ENCODE measurements at places on chromosomes 5 and 9.
A peak's percentile ranks its signal among the peaks of the same experiment; 100 is the strongest.

DNA sequence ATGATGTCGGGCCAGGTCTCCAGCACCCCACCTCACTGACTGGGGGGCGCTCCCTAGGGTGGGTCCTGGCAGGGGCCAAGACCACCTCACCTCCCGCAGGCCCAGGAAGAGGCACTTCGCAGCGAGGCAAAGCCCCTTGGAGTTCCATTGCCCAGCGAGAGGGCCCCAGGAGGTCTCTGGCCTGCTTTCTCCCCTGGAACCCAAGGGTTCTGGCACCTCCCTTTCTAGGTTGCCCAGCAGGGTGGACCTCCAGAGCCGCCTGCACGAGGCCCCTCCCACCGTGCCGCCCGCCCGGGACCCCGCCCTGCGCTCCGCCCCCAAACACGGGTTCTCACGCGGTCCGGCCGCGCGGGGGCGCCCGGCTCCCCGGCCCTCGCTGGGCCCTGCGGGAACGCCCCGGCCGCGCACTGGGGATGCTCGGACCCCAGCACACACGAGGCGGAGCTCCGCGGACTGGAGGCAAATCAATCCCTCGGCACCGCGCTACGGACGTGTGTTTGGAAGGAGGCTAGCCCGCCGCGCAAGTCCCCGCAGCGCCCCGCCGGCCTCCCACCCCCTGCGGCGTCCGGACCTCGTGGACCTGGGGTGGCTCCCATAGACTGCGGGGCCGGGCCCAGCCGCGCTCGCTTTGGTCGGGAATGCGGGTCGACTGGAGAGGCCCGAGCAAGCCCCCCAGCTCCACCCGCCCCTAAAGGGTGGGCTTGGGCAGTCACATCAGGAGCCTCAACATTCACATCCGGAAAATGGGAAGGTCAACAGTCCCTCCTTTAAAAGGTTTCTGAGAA is 99.5 kb upstream of the LMX1B start:
- peak; percentile 39 for DNase-seq

- DNase-seq, result no peak
Observed at GRCh38 chr9:19598722-19599121, 189.9 kb downstream of the ACER2 start.

DNA sequence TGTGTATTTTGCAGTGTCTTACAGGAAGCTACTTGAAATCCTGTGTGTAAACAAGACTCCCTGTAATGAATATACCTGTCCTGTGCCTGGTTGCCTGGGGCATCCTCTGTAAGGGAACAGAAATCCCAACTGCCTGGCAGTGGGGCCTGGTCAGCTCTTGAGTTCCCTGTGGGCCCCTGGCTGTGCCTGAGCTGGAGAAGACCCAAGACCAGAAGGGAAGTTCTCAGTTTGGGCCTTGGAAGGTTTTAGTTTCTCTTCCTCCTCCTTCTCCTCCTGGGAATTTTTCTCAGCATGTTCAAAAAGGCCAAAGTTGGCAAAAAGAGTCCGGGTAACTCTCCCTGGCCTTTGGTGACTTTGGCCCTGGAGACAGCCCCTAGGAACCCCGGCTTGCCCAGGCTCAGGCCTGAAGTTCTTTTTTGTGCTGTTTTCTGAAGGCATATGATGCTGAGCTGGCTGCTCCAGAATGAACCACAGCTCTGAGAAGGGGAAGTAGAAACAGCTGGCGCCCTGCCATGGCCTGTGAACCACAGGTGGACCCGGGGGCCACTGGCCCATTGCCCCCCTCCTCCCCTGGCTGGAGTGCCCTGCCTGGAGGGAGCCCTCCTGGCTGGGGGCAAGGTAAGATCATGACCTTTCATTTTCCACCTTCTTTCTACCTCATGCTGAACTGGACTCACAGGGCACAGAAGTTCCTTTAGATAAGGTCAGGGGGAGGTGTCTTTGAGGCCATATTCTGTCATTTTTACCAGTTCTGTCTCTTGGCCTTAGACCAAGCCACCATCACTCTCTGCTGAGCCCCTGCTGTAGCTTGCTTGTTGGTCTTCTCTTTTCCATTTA is 5.8 kb downstream of the TMEM268 start:
- DNase-seq, result no peak

DNA sequence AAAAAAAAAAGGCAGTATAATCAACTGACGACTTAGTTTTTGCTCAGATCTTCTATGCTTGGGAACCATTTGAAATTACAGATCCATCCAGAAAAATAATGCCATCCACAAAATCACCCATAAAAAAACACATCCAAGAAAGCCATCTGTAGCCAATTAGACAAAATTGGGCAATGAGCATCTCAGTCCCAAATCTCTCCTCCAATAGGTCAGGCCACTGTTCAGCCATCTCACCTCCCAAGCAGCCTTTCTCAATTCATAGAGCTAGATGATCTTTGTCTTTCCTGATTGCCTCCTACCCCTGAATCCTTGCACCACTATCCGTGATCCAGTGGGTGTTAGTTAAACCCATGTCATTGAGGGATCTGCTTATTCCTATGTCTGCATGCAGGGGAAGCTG is 139.6 kb downstream of the SCAMP1 start:
- no peak for DNase-seq

DNA sequence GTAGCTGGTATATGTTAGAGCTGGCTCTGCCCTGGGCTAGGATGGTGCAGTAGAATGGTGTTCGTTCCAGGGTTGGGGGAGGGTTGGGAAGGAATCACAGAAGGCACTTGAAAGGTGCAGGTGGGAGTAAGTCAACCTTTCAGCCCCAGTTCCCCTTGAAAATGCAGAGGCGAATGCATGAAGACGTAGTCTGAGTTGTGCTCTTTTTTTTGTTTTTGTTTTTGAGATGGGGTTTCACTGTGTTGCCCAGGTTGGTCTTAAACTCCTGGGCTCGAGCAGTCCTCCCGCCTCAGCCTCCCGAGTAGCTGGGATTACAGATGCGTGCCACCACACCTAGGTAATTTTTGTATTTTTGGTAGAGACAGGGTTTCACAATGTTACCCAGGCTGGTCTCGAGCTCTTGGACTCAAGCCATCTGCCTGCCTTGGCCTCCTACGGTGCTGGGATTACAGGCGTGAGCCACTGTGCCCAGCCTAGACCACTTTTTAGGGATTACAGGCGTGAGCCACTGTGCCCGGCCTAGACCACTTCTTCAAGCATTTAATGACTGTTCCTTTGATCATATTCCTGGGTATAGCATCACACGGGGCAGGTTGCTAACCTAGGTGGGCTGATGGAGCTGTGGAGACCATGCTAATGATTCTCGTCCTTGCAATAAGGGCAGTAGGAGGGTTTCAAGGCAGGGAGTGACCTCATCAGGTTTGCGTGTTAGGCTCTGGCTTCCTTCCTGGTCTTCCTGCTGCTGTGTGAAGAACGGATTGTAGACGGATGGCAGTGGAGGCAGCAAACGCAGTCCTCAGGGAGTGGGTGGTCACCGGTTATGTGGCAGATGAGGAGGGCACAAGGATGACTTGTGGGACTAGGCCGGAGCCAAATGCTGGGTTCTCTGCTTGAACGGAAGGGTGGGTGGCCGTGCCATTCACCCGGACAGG is 13.7 kb downstream of the EHMT1 start:
- DNase-seq, result no peak

DNA sequence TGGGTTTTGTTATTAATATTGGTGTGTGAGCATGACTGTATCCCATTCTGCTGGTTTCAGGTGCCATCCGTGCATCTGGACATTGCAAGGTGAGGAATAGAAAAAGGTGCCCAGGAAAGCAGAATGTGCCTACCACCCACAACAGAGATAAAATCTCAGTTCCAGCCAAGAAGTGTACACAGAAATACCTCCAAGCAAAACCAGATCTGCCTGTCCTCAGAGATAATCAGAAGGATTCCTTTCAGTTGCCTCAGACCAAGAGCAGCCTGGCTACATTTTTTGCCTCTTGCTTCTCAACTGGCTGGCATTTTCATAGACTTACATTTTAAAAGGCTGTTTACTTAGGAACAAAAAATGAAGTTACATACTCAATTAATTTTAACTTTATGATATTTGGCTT is 12.1 kb upstream of the ABLIM3 start:
- no peak for DNase-seq

- DNase-seq, result no peak
Observed at GRCh38 chr9:33177086-33177485, 9.9 kb upstream of the B4GALT1 start.

GRCh38 chr5:14443671-14444093 is 137.9 kb upstream of the OTULINL start:
- no peak for DNase-seq

DNA sequence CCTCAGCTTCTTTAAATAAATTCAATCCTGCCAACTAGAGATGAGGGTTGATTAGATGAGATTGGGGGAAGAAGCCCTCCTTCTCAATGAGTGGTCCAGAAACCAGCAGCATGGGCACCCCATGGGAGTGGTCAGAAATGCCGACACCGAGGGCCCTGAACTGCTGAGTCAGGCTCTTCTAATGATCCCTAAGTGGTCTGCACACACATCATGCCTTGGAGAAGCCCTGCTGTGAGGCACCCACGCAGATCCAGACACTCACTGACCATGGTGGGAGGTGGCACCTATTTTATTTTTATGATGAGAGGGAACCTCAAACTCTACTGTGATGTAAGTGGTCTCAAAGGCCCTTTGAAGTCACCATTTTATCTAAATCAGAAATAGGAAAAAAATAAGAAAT is 72.3 kb upstream of the BOD1 start:
- no peak for DNase-seq

GRCh38 chr9:76127637-76128036 is 237.2 kb downstream of the PCSK5 start:
- no peak for DNase-seq

DNA sequence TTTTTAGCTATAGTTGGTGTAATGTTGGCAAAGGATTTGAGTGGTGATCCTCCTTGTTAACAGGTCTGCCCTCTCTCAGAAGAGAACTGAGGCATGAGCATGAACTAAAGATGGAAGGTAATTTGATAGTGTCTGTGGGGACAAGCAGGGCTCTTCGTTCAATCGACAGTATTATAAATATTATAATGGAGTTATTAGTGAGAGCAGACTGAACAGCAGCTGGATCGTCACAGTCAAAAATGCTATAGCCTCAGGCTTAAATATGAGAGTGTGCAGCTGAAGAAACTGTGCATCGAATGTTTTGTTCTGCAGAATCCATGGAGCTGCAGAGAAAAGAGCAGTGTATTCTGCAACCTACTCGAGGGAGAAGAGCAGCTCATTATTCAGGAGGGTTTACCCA is 757.3 kb downstream of the DNAH5 start:
- no peak for DNase-seq

Data from activated T-helper 1 cell treated with Interleukin-2 at 50 U/mL for 16 hours (primary cell).